ENCODE measurements at places on chromosomes 6 and 20.

GRCh38 chr20:38001981-38002380 is 31.3 kb downstream of the TTI1 start:
- DNase-seq = no peak

DNA sequence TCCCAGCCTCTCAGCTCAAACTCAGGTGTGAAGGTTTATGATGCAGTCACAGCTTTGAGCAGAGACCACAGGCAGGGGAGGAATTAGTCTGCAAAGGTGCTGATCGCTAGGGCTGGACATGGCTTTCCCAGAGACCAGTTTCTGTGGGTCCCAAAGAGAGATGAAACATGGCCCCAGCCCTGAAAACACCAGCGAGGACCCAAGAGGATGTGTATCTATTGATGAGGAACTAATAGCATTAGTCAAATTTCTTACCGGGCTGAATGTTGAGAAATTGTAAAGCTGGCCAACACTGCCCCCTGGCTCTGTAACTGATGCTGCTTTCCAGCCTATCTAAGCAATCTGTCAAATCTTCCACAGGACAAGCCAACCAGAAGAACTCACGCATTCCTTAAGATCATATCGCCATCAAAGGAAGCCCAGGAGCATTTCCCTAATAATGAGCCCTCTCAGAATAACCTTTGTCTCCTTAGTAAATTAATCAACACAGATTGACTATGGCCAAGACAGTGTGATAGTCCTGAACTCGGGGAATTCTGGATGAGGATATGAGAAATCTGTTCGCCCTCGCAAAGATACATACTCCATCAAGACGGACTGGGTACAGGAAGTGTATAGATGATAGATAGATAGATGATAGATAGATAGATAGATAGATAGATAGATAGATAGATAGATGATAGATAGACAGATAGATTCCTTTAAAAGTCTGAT is 7.8 kb upstream of the ACSS1 start:
- peak; percentile 33 for DNase-seq

DNA sequence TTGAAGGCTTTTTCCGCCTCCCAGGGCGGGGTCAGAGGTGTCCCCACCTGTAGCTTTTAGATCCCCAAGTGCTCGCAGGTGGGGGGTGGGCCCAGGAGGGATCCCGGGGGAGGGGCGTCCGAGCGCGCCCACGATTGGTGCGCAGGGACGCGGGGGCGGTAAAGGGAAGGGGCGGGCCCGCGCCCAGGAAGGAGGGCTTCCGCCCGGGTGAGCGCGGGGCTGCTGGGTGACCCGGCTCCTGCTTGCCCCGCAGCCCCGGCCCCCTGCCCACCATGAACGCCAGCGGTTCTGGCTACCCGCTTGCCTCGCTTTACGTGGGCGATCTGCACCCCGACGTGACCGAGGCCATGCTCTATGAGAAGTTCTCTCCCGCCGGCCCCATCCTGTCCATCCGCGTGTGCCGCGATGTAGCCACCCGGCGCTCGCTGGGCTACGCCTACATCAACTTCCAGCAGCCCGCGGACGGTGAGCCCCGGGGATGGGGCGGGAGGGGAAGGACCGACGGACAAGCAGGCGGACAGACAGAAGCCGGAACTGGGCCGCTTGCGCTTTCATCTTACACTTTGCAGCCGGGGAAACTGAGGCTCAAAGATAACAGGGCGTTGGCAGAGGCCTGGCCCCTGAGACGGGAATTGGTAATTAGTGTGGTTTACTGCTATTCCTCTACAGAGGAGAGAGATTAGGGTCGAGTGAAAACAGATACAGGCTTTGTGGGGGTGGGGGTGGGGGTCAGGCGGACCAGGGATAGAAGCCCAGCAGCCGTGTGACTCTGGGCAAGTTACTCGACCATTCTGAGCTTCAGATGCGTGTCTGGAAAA is at the start of gene PABPC1L:
TSS of gene PABPC1L (plus strand) at position 189 of the 818 bp plus-strand sequence. CDS start at position 273, 84 bp downstream.
- DNase-seq = peak; percentile 70

DNA sequence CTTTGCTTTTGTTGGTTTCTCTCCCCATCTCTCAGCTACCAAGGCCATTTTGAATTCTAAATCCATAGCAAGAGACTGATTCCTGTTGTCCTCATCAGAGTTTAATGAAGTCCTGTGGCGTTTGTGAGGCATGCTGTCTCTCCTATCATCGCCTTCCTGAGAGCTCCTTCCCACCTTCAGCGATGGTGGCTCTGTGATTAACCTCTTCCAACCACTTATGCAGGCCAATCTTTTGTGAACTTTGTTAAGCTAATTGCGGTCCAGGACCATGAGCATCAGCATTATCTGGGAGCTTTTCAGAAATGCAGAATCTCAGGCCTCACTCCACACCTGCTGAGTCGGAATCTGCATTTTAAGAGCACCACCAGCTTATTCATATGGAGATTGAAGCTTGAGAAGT is 272.5 kb upstream of the CDYL start:
- DNase-seq = no peak

GRCh38 chr20:45892049-45892825 is 1.1 kb downstream of the CTSA start:
- no peak for DNase-seq

- no peak for DNase-seq
Observed at GRCh38 chr6:24766680-24767462, 7.9 kb upstream of the GMNN start.

- no peak for DNase-seq
Observed at GRCh38 chr6:130928158-130928912, 101.1 kb downstream of the SMLR1 start.

- no peak for DNase-seq
Observed at GRCh38 chr6:38552121-38552520, 87.6 kb downstream of the BTBD9 start.

DNA sequence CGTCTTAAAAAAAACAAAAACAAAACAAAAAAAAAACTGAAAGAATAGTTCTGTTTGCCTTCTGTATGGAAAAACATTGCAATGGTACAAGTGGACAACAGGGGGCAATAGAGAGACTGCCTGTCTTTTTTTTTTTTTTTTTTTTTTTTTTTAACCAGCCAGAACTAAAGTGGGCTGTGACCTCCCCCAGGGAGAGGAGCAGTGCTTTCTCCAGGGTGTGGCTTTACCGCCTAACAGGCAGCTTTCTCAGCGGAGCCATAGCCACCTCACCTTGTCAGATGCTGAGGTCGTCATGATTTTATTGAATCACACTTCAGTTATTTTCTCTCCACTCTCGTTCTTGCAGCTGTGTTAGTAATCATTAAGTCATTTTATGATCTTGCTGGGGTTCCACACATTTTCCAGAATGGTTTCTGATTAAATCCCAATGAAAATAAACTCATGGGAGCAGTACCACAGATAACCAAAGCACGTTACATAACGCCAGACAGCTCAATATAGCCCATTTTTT is 78.4 kb downstream of the GMPR start:
- peak; percentile 55 for DNase-seq

GRCh38 chr20:32333988-32334885 is 23.9 kb upstream of the ASXL1 start:
- peak; percentile 50 for DNase-seq

DNA sequence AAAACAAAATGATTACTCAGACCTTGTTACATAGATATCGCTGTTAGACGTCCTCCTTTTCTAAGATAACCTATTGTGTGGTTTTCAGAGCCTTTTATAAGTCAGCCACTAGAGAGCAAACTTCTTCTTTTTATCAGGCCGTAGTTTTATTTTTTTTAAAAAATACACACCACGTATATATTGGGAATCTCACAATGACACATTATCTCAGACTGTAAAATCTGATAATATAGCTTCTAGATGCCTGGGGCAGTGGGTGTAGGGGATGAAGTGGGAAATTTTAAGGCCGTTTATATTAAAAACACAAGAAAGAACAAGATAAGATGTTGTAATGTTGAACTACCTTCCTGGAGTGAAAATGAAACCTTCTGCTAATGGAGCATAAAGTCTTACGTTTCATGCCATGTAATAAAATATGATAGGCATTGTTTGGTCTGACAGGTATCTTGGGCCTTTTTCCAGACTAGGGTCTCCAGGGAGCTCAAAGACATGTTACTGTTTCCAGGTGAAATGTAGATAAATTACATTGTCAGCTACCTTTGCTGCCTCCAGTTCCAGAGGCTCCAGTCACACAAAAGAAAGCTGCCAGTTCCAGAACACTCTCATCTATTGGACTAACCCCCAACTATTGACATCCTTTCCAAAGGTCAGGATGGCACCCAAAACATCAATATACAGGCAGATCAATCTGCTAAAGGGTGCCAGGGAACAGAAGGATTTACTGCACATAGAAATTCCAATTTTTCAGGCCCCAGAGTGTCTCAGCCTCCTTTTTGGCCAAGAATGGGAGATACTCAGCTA is 130.2 kb upstream of the AKIRIN2 start:
- no peak for DNase-seq

- DNase-seq = no peak
Observed at GRCh38 chr20:24504331-24505285, 35.2 kb downstream of the SYNDIG1 start.

GRCh38 chr20:9036593-9036992 is 32.3 kb upstream of the PLCB4 start:
- DNase-seq = no peak

GRCh38 chr6:83443516-83443915 is 12.7 kb upstream of the ME1 start:
- DNase-seq = no peak

DNA sequence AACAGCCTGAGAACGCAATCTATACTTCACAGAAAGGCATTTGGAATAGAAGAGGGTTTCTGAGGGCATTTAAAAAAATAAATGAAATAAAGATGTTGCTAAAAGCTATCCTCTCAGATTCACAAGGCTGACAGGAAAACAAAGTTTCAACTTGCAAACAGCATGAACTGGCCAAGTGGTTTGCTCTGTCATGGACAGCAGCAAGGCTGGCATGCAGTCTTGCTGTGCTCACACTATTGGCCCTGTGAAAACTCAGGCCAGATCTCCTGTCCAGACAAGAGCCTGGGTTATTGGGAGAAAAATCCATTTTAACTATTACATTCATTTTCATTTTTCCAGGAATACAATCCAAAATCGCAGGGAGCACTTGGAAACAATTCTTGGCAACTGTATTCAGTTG is 506.2 kb upstream of the SLC35B3 start:
- DNase-seq = no peak

GRCh38 chr6:24775520-24776058 is 852 bp downstream of the GMNN start:
- DNase-seq = peak; percentile 51

- DNase-seq = no peak
Observed at GRCh38 chr20:10788877-10789276, 115.1 kb upstream of the JAG1 start.

GRCh38 chr6:25277857-25278256 is 1.3 kb upstream of the CARMIL1 start:
- DNase-seq = no peak

DNA sequence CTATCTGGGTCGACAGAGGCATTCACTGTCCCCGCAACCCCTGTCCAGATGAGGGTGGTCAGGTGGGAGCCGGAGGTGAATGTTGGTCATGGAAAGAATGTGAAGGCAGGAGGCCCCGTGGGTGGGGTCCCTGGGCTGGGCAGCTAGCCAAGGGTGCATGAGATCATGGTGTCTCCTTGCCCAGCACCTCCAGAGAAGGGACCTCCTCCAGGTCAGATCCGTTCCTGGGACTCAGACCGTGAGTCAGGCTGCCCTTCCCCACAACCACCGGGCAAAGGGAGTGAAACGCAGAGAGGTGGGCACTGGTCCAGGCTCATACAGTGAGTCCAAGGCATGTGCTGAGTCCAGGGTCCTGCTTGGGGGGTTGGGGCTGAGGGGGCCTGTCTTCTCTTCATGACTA is 3.5 kb downstream of the FOXS1 start:
- no peak for DNase-seq

DNA sequence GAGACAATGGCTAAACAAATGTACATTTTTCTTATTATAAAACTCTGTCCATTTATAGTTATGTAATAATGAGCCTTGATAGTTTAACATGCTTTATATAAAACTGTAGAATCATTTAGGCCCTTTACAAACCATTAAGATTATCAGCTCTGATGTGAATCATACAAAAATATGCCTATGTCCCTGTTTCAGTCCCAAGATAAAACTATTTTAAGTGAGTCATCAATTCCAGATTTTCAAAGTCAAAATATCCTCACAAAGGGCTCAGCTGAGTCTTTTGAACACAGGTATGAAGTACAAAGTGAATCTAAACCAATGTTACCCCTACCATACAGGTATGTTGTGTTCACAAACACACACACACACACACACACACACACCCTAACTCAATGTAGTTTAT is 88.0 kb downstream of the PTPRK start:
- no peak for DNase-seq

- no peak for DNase-seq
Observed at GRCh38 chr20:49306903-49307620, 29.2 kb upstream of the ZNFX1 start.

DNA sequence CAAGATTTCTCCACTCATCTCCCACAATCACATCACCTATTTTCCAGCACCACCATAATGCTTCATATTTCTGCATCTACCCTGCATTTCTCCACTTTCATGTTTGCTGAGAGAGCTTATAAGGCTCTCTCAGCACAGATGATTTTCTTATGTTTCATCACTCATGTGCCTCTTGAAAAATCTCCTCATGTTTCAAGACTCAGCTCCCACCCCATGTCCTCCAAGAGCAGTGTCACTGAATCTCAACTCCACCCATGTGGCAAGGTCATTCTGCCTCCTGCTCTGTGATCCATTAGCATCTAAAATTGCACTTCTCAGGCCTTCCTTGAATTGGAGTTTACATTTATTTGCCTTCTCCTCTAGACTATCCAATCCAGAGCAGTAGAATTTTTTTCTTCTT is 178.7 kb upstream of the IRAK1BP1 start:
- no peak for DNase-seq

DNA sequence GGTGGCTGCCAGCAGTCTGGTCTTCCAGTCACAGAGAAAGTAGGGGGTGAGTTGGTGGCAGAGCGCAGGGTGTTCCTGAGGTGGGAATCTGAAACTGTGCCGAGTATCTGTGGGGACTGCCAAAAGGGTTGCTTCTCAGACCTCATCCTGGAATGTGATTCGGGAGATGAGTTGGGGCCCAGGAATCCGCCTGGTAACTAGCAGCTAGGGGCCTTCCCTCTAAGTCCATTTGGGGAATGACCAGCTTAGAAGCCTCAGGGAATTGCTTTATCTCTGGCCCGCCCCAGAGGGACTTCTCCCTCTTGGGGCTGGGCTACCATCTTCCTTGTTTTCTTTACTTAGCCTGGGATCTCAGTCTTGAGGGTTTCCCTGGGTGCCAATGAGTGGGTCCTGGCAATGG is 49.6 kb downstream of the MOCS1 start:
- DNase-seq = no peak

DNA sequence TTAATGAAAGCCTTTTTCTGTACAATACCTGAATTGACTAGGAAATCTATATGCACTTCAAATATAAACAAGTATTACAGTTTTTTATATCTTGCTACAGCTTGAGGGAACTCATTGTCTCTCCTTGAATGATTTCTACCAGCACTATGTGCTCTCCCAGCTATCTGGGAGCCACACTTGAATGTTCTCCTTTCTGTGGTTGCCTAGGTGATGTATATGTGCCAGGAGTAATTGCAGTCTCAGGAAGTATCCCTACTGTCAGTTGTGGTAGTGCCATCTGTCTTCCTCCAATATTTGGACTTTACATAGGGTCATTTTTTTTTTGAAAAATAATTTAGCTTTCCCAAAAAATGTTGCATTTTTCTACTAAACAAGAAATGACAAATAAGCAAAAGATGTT is 288.0 kb upstream of the PLCB4 start:
- no peak for DNase-seq

GRCh38 chr6:167722634-167723309 is 103.9 kb upstream of the AFDN start:
- no peak for DNase-seq

Data from stimulated activated CD4-positive, alpha-beta T cell treated with anti-CD3 and anti-CD28 coated beads, Interleukin-1b, Interleukin-23, amount 100 ng/mL, for 48 hours (primary cell).